ENCODE measurements at places on chromosomes 1 and 21. TPM values are rescaled to one million over a fixed set of nuclear protein-coding genes. Genes with fewer than 3 reads are reported as not detected.

Gene RGS18
- total RNA-seq = 0.30 TPM

Gene LRRC71
- total RNA-seq = not detected

Gene CTBS
- 14.8 TPM for total RNA-seq

Gene ANGPTL1
- not detected for total RNA-seq

Gene C1orf116
- total RNA-seq = not detected

Gene KRTAP21-2
- not detected for total RNA-seq

Gene XCL2
- total RNA-seq = not detected

Gene GPR3
- 0.21 TPM for total RNA-seq

- H3K27ac ChIP-seq = peak overlapping the region; percentile 32
- no peak for DNase-seq
- no peak overlapping the region for H3K4me3 ChIP-seq
- H3K27me3 ChIP-seq = no peaks in the 10 kb centered on the region
- H3K36me3 ChIP-seq = peaks cover 23% of the 10 kb centered on the region
Observed at GRCh38 chr1:161114556-161114955, 3.3 kb downstream of the PFDN2 start.

DNA sequence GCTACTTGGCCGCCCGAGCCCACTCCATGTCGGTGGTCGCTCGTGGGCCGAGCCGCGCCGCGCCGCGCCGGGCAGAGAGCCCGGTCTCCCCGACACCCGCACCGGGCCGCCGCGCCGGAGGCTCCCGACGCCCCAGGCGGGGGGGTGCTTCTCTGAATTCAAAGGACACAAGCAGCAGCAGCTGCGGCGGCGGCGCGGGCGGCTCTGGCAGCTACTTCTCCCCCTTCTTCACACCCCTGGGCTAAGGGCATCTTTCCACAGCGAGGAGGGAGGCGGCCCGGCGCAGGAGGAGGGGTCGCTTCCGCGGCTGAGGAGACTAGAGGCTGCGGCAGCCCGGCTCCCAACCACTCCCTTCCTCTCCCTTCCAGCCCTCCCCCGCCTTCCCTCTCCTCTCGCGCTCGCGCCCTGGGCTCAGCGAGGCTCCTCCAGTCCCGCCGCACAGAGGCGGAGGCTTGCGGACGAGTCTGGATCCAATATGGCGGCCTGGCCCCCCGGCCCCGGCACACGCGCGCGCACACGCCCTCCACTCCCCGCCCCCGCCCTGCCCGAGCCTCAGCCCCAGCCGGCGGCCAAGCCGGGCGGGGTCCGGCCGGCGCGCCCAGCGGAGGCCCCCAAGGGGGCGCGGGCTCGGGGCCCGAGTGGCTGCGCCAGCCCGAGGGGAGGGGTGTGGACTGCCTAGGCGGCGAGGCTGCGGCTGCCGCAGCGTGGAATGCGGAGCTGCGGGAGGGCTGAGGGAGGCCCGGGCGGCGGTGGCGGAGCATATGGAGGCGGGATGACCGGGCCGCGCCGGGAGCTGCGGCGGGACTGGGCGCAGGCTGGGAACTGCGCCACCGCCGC, at the start of gene CDC42BPA:
TSS of gene CDC42BPA (minus strand) at position 477 of the 837 bp plus-strand sequence. CDS start 1,310 bp downstream, outside the sequence.
- H3K4me1 ChIP-seq = peaks cover 29% of the 10 kb centered on the region
- peaks cover 54% of the 10 kb centered on the region for H3K27me3 ChIP-seq
- H3K36me3 ChIP-seq = peaks cover 3% of the 10 kb centered on the region
- peak within 1 kb of the TSS; percentile 82 for H3K27ac ChIP-seq
- H3K4me3 ChIP-seq = peak within 1 kb of the TSS; percentile 82
- peak; percentile 40 for DNase-seq

DNA sequence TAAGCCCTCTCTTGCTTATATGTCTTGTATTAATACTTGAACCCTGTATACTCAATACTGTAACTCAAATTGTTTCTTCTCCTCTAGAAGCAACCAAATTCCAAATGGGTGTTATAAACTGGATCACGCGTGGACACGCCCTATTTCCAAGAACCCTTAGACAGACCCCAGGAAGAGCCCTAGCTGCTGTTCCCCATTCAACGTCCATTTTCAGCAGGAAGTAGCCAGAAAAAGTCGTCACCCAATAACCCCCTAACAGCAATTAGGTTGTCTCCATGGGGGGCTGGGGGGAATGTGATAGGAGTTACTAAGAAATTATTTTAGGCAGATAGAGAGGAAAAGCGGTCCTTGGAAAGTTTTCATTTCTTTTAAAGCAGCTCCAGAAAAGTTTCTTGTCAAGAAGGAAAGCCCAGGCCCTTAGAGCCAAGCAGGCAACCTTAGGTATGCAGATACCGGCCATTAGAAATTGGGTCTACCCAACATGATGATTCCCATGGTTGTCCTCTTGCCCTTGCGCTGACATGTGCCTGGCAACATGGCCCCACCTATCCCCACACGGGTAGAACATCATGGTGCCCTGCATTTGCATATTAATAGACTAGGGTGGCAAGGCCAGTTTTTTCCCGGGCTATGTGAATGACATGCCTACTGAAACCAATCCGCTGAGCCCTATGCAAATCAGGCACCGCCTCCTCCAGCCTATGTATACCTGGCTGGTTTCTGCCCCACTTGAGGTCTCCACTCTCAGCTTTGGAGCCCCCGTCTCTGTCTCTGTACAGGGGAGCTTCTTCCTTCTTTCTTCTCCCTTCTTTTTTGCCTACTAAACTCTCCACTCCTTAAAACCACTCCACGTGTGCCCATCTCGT, 4.0 kb upstream of the CD46 start:
- peaks cover 5% of the 10 kb centered on the region for H3K36me3 ChIP-seq
- no peak overlapping the region for H3K4me3 ChIP-seq
- H3K27me3 ChIP-seq = no peaks in the 10 kb centered on the region
- DNase-seq = no peak
- peaks cover 39% of the 10 kb centered on the region for H3K4me1 ChIP-seq

DNA sequence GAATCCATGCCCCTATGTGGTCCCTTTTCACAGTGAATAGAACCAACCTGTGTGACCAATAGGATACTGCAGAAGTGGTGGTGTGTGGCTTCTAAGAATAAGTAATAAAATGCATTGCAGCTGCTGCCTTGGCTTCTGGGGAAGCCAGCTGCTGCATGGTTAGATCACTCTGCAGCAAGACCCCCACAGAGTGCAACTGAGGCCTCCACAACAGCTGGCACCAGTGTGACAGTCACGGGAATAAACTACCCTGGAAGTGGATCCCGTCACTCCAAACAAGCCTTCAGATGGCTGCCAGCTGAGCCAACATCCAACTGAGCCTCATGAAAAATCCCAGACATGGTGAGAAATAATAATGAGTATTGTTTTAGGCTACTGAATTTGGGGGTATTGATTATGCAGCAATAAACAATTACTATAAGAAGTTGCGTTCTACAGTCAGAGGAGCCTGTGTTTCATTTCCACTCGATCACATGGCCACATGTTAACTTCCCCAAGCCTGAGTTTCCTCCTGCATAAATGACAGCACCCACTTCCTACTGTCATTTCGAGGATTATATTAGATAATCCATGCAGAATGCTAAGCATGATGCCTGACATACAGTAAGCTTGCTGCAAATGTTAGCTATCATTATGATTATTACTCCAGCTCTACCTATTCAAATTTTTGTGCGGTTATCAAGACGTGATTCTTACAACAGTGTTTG, 20.8 kb upstream of the COG2 start:
- DNase-seq = no peak
- H3K27ac ChIP-seq = no peak overlapping the region
- H3K4me1 ChIP-seq = no peaks in the 10 kb centered on the region
- no peak overlapping the region for H3K4me3 ChIP-seq
- no peaks in the 10 kb centered on the region for H3K36me3 ChIP-seq

- no peaks in the 10 kb centered on the region for H3K36me3 ChIP-seq
- H3K27me3 ChIP-seq = no peaks in the 10 kb centered on the region
- no peak overlapping the region for H3K27ac ChIP-seq
- no peaks in the 10 kb centered on the region for H3K4me1 ChIP-seq
- DNase-seq = no peak
Observed at GRCh38 chr1:78226784-78227183, 181.0 kb downstream of the GIPC2 start.

DNA sequence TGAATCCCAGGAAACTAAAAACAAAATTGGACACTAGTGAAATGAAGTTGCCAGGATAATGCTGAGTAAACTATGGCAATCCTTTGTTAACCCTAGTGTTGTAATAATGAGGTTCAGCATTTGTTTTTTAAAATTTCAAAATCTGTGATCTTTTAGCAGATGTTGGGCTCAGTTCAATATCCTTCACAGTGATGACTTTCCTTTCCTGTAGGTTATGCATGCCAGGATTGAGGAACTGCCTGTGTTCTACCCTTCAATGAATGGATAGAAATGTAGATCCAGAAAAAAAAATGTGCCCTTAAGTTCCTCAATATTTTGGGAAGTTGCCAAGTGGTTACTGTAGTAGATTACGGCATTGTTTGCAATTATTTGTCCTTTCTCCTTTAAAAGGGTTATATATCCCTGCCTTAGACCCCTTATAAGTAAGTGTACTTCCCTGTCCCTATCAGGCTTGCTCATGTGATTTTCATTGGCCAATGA, 35.5 kb upstream of the IRF2BP2 start:
- peaks cover 11% of the 10 kb centered on the region for H3K27me3 ChIP-seq
- H3K27ac ChIP-seq = no peak overlapping the region
- no peaks in the 10 kb centered on the region for H3K4me1 ChIP-seq
- H3K4me3 ChIP-seq = no peak overlapping the region
- H3K36me3 ChIP-seq = peaks cover 5% of the 10 kb centered on the region

DNA sequence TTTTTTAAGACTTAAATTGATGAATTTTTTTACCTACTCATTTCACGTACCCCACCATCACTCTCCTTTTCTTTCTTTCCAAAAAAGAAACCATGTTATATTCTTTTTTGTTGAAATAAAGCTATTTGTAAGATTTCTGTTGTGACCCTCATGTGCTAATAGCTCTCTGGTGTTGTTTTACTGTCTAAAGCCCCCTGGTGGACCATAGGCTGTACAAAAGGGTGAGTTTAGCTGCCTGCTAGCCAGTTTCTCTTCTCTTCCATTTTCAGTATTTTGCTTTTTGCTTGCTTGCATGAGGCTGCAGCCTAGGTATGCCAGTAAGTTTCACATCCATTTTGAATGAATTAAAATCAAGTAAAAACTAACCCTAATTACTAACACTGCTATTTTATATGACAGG, 15.6 kb upstream of the VAMP3 start:
- H3K27me3 ChIP-seq = peaks cover 22% of the 10 kb centered on the region
- H3K4me3 ChIP-seq = no peak overlapping the region
- DNase-seq = no peak

DNA sequence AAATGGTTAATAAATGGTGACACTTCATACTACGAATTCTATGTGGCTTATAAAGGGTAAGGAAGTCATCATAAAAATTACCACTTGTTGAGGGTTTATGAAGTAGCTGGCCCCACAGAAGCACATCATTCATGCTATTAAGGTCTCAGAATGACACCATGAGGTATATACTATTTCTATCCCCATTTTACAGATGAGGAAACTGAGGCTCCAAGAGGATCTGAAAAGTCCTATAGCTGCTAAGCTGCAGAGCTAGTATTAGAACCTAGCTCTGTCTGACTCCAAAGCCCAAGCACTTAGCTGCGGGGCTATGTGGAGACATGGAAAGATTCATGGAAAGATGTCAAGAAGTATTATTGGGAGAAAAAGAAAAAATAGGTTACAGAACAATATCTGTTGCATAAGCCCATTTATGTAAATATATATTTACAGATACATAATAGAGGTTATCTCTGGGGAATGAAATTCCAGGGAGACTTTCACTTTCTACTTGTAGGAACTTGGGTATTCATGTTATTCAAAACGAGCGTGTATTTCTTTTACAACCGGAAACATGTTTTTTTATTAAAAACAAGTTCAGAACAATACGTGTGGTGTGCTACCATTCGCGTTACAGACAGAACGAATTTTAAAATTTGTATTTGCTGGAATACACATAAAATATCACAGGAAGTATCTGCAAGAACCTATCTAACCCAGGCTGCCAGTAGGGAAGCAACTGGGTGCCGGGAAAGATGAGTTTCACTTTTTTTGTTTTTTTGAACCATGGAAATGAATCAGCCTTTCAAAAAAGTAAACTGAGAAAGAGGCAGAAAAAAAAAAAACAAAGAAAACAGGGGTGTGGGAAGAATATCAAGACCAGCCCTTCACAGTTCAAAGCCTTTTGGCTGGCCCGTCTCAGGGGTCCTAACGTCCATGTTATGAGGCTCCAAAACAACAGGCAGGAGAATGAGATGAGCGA, 13.4 kb downstream of the SPOCD1 start:
- peaks cover 9% of the 10 kb centered on the region for H3K4me1 ChIP-seq
- DNase-seq = no peak
- H3K36me3 ChIP-seq = no peaks in the 10 kb centered on the region
- H3K27me3 ChIP-seq = peaks cover 24% of the 10 kb centered on the region
- peak overlapping the region; percentile 22 for H3K4me3 ChIP-seq
- H3K27ac ChIP-seq = peak overlapping the region; percentile 31

GRCh38 chr1:100575406-100575805, 37.5 kb downstream of the GPR88 start:
- no peak for DNase-seq
- H3K4me1 ChIP-seq = no peaks in the 10 kb centered on the region
- H3K27ac ChIP-seq = no peak overlapping the region
- no peaks in the 10 kb centered on the region for H3K36me3 ChIP-seq
- peaks cover 18% of the 10 kb centered on the region for H3K27me3 ChIP-seq

GRCh38 chr1:156638189-156638985, 3.5 kb upstream of the BCAN start:
- H3K4me1 ChIP-seq = peaks cover 20% of the 10 kb centered on the region
- DNase-seq = no peak
- H3K4me3 ChIP-seq = no peak overlapping the region
- H3K27ac ChIP-seq = no peak overlapping the region
- H3K27me3 ChIP-seq = peaks cover 75% of the 10 kb centered on the region

GRCh38 chr1:100352267-100353070, at the start of gene CDC14A:
Gene CDC14A (plus strand): TSS chr1:100352506. CDS start chr1:100352955, 449 bp downstream.
- peaks cover 42% of the 10 kb centered on the region for H3K4me1 ChIP-seq
- H3K27ac ChIP-seq = peak within 1 kb of the TSS; percentile 97
- peak; percentile 91 for DNase-seq
- H3K4me3 ChIP-seq = peak within 1 kb of the TSS; percentile 91
- no peaks in the 10 kb centered on the region for H3K27me3 ChIP-seq
- H3K36me3 ChIP-seq = peaks cover 41% of the 10 kb centered on the region

Measured in activated CD4-positive, alpha-beta T cell treated with anti-CD3 and anti-CD28 coated beads, Interleukin-2, amount 10 ng/mL, durations not matched to agents 7 days and 5 days (primary cell).